ENCODE measurements at places on chromosomes 6 and 20.

DNA sequence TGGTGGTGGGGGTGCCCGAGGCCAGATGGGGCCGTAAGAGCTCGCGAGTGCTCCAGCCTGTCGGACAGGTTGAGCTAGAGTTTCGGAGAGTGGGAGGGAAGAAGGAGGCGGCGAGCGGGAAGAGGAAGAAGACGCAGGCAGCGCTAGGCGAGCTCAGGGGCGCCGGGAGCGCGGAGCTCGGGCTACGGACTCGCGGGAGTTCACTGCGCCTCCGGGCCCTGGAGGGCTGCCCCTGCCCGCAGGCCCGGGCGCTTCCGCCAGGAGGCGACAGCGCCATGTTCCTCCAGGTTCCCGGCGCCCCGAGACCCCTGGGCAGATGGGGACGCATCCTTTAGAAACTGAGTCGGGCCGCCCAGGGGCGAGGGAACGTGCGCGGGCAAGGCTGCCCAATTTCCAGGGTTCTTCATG, 984 bp downstream of the TFAP2C start:
- DNase-seq = no peak

GRCh38 chr6:31752739-31753319, 9.6 kb upstream of the SAPCD1 start:
- peak; percentile 67 for DNase-seq

GRCh38 chr20:43569282-43569681, 10.5 kb downstream of the SGK2 start:
- no peak for DNase-seq

GRCh38 chr6:1784422-1784884, 174.7 kb downstream of the FOXC1 start:
- no peak for DNase-seq

GRCh38 chr6:133888929-133889556, at the start of gene TCF21:
TSS of gene TCF21 (plus strand) at chr6:133889113. CDS start at chr6:133889398, 285 bp downstream.
- DNase-seq = peak; percentile 35

GRCh38 chr20:53365539-53366075, 228.0 kb downstream of the ZNF217 start:
- DNase-seq = no peak

DNA sequence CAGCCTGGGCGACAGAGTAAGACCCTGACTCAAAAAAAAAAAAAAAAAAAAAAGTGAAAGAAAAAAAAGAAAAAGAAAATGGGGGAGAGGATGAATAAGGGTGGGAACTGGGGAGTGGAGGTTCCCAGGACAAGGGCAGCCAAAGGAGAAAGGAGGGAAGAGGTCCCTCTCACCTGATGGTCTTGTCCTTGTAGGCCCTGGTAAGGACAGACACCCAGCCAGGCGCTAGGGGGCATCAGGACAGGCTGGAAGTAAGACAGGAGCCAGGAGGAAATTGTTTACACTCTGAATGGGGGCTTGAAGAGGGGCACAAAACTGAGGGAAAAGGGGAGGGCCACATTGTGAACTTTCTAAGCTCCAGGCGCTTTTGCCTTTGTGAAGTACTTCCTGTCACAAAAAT, 2.3 kb upstream of the ALDH5A1 start:
- no peak for DNase-seq

DNA sequence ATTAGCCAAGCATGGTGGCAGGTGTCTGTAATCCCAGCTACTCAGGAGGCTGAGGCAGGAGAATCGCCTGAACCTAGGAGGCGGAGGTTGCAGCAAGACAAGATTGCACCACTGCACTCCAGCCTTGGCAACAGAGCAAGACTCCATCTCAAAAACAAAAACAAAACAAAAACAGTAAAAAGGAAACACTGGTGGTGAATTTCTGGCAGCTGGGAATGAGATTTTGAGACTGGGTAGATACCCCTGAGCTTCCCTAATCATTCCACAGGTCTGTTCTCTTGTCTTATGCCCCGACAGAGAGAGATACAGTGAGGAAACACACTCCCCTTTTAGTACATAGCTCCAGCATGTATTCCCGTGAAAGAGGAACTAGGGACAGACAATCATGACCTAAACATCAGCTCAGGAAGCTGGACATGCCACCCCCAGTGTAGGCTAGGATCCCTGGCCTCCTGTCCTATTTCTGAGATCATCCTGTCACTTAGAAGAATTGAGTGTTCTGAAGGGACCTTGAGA, 9.6 kb downstream of the MAN1A1 start:
- no peak for DNase-seq

- no peak for DNase-seq
Observed at GRCh38 chr6:34249469-34250261, 859 bp upstream of the SMIM29 start.

GRCh38 chr20:62266340-62266739, 28.0 kb downstream of the OSBPL2 start:
- DNase-seq = no peak

GRCh38 chr6:14695579-14695978, 550.3 kb upstream of the JARID2 start:
- DNase-seq = no peak

DNA sequence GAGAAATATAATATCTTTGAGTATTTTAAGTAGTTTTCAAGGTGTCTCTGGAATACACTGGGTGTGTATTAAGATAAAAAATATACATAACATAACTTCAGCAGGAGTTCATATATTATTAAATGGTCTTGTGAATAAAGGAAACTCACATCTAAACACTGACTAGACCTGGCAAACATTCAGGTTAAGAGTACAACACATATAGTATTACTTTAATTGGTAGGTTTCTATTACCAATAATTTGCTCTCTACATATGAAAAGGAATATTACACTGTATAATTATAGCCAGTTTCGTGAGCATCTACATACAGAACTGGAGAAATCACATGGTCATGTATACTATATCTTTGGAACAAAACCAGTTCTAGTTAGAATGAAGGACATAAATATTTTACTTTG, 8.7 kb downstream of the NCOA5 start:
- DNase-seq = no peak

- no peak for DNase-seq
Observed at GRCh38 chr6:53412021-53412715, 63.4 kb upstream of the ELOVL5 start.

DNA sequence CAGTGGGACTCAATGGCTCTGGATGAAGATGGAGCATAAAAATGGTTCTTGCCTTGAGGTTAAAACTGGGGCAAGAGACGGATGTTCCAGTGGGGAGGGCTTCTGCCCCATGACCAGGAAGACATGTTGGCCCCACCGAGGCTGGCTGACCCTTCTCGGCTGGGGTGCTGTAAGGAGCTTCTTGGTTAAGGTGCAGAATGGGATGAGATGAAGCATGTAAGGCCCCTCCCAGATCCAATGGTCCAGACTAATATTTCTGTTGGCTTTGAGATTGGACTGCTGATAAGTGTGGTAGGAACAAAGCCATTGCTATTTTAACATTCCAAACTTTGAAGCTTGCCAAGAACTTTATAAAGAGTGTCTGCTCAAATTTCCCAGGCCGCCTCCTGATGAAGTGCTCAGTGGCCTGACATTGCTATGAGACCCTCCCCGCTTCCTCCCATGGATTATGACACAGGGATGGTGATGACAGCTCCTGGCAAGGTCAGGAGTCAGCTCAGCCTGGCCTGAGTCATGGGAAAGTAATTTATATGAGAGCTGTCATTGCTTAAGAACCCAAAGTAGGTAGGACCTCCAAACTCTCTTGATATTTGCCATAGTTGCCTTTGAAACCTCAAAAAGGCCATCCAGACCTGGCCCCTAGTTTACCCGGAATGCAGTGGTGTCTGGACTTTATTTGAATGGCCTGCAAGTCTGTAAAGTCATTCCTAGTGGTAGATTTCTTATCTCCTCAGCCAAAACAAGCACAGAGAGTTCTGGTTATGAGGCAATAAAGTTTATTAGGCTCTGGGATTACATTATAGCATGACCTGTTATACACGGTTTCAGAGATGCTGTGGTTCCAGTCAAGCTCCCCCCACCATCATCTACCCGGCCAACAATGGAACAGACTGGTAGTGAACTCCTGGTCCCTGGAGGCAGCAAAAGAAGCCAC, 55.2 kb downstream of the TGM2 start:
- peak; percentile 99 for DNase-seq

GRCh38 chr6:16420337-16420714, 181.9 kb downstream of the GMPR start:
- no peak for DNase-seq

GRCh38 chr20:35001596-35002362, 46.1 kb downstream of the MYH7B start:
- no peak for DNase-seq

DNA sequence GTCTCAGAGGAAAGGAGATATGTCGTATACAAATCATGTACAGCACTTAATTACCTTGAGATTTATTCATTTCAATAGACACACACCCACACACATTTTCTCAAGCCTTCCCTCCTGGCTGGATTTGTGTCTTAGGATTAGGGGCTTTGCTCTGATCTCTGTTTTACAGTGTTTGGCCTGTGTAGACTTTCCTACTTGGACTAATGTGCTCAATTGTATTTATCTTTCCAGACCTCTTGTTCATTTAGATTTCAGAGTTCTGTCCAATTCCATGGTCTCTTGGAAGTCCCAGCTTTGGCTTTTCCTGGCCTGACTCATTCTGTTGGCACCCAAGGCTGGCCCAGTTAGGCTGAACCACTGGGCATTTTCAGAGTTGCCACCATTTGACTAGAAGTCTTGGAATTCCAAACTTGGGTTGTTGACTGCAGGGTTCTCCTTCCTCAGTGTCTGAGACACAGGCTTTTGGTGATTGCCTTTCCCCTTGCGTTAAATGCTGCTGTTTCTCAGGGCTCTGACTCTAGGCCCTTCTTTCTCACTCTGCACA, 8.9 kb upstream of the RFPL4B start:
- DNase-seq = no peak

DNA sequence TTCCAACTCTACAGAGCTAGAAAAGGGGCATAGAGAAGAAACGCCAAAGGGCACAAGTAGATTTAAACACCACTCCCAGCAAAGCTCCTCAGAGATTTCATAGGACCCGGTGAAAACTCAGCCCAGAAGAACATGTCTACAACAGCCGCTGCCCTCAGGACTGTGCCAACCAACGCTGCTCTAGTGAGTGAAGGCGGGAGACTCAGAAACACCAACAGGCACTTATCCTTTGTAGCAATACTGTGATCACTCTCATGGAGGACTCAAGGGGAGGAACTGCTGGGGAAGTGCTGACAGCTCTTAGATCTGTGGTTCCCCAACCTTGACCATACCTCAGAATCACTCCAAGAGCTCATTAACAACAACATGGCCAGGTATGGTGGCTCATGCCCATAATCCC, 39.5 kb downstream of the STAU1 start:
- no peak for DNase-seq

DNA sequence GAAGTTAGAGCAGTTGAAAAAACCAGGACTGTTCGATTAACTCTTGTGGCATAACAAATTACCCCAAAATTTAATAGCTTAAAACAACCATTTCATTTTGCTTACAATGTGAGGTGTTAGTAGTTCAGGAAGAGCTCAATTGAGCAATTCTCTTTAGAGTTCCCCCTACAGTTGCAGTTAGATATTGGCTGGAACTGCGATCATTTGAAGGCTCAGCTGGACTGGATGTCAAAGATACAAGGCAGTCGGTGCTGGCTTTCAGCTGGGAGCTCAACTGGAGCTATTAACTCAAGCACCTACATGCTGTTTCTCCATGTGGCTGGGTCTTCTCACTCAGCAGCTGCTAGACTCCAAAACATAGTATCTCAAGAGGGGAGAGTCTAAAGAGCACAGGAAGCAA, 96.0 kb upstream of the LOC128125822 start:
- DNase-seq = no peak

- DNase-seq = no peak
Observed at GRCh38 chr6:36121787-36122494, 8.4 kb upstream of the MAPK13 start.

- no peak for DNase-seq
Observed at GRCh38 chr6:150491811-150492172, 107.9 kb upstream of the PLEKHG1 start.

DNA sequence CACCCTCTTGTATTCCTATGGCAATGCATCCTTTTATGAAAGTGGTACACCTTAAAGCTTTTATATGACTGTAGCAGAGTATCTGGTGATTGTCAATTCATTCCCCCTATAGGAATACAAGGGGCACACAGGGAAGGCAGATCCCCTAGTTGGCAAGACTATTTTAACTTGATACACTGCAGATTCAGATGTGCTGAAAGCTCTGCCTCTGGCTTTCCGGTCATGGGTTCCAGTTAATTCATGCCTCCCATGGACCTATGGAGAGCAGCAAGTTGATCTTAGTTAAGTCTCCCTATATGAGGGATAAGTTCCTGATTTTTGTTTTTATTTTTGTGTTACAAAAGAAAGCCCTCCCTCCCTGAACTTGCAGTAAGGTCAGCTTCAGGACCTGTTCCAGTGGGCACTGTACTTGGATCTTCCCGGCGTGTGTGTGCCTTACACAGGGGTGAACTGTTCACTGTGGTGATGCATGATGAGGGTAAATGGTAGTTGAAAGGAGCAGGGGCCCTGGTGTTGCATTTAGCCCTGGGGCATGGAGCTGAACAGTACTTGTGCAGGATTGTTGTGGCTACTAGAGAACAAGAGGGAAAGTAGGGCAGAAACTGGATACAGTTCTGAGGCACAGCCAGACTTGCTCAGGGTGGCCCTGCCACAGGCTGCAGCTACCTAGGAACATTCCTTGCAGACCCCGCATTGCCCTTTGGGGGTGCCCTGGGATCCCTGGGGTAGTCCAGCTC, 292.1 kb downstream of the ESR1 start:
- no peak for DNase-seq

- no peak for DNase-seq
Observed at GRCh38 chr6:6686748-6687601, 98.5 kb downstream of the LY86 start.

DNA sequence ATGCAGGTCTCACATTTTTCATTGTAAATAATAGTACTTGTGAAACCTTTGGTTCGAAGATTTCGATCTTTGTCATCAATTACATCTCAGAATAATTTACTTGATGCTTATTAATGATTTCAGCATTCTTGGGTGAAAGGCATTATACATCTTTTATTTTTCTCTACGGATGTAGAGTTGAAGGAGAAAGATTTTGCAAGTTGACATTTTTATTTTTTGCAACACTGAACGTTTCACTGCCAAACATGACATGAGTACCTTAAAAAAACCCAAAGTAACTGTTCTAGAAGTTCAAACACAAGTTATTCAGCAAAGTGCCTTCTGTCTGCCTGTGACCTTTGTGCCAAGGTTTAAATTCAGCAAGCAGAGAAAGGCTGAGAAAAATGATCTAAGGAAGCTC, 97.3 kb upstream of the SGK1 start:
- DNase-seq = no peak

GRCh38 chr20:20448881-20449280, 81.0 kb downstream of the INSM1 start:
- no peak for DNase-seq

DNA sequence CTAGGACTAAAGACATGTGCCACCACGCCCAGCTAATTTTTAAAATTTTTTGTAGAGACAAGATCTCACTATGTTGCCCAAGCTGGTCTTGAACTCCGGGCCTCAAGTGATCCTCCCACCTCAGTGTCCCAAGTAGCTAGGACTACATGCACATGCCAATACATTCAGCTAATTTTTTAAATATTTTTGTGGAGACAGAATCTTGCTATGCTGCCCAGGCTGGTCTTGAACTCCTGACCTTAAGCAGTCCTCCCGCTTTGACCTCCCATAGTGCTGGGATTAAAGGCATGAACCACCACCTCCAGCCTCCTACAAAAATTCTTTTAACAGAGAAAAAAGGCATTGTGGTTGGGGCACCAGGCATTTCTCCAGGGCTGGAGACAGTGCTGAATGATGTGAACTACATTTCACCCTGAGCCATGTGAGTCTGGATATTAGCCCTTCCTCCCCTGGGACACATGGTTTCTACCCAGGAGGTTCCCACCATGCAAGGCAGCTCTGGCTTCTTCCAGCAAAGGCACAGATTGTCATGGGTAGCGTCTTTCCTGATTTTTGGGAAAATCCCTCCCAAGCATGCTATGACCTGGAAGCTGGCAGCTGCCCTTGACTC, 36.3 kb upstream of the CMTR1 start:
- no peak for DNase-seq
